ENCODE measurements at places on chromosomes 7 and 10.

DNA sequence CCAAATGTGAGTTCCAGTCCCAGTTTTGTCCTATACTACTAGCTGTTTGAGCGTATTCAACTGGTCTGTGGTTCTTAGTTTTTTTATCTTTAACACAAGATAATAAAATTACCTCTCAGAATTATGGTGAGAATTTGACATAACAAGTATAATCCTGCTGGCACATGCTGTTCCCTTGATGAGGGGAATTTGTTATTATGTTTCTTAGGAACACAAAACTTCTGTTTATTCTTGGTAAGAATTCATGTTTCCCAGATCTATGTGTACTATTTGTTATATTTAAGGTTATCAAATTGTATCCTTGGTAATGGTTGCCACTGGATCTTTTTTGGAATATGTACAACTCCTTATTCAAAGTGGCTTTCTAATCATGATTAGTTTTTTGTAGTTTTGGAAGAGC is 335.6 kb downstream of the ADK start:
- DNase-seq = no peak

DNA sequence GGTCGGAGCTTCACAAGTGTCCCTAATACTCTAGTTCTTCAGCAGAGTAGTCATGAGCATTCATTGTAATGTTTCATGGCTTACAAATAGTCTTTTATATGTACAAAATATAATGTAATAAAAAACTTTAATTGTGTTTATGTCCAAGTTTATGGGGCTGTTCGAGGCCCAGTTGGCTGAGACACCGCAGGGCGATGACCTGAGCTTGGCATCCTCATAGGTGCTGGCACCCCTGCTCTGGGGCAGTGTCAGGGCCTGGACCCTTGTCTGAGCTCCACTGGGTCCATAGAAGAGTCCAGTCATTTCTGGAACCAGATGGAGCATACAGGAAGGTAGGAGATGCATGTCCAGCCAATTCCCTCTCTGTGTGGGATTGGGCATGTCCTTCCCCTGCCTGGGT is 12.9 kb upstream of the ZMIZ1 start:
- DNase-seq = no peak

- DNase-seq = no peak
Measured at GRCh38 chr10:34181553-34182300, 633.4 kb downstream of the PARD3 start.

DNA sequence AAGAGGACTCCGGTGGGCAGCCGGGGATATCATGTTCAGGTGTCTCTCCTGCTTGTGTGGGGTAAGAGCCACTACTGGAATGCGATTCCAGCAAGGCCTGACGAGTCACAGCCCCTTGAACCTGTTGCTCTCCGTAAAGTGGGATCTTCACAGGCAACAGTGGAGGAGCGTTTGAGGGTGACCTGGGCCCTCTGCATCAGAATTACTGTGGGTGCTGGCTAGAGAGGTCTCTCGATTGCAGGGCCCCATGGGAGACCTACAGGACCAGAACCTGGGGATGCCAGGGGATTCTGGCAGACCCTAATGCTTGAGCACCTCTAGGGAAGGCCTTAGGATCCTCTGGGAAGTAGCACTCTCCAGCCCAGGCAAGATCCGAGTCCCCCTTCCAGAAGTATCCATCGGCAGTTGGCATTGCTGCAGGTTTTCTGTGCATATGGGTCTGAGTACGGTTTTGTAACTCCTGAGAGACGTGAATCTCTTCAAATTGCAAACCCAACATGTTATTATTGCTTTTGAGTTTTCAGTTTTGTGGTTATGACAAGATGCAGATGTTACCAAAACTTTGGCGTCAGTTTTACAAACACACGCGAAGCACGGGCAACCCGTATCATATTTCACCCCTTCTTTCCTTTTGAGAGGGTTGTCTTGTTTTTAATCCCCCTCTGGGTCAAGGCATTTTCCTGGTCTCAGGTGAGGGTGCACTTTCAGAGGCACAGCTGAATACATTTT is 4.6 kb downstream of the MGMT start:
- no peak for DNase-seq

DNA sequence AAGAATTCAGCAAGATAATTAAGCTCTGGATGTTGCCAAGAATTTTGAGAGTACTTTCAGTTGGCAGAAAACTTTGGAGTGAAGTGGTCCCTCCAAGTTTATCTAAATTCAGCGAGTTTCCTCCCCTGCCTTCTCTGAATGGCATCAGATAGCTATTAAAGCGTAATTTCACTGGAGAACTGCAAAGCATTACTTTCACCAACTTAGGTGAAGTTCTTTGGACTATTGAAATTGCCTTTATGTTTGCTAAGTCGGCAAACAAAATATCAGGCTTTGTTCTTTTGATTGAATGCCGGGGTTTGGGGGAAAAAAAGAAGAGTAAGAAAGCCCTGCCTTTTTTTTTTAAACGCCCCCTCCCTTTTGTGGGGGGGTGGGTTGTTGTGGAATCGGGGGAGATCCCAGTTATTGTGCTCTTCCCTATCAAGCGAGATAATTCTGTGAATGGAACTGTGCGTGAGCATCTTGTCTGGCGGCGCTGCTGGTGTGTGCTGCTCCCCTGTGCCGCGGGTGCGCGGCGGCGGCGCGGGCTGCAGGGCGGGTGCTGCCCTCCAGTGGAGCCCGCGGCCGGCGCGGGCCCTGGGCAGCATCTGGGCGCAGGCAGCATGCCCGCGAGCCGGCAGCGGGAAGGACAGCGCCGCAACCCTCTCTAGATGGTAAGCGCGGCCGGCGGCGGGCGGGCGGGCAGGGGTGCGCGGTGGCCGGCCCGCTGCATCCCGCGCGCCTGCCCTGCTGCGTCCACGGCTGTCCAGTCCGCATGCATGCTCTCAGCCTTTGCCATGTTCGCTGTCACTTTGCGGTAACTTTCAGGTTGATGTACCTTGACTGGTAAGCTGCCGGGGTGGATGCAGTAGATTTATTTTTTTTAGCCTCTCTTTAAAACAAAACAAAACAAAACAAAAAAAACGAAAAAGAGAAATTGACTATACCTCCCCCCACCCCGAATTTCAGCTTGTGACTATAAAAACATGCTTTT is 176.5 kb downstream of the TCF7L2 start:
- DNase-seq = peak; percentile 65

DNA sequence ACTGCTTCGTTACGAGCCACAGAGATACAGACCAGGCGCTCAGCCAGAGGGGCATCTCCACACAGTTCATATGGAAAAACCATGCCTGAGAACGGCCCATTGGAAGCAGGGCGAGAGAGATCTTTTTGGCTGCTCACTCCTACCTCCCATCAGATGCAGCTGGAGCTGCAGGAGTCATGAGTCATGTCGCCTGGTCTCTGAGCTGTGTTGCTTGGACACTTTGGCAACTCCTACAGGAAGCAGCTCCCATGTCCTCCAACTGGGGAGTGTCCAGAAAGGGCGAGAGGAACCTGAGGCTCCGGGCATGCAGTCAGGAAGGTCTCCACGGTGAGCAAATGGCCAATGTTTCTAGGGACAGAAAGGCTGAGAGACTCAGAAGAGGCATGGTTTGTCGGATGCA is 24.9 kb downstream of the INSIG1 start:
- no peak for DNase-seq

DNA sequence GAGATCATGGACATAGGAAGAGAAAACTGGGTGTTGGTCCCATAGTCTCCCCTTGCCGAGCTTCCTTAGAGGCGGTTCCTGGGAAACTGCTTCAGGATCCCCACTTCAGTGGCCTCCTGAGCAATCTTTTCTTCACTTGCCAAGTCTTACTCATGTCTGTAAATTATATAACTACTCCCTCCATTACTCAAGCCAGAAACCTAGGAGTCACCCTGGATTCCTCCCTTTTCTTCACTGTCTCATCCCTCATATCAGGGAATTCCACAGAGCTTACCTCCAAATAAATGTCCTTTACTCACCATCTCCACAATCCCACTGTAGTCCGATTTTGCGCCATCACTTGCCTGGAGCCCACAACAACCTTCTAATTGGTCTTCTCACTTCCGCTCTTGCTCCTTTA is 29.1 kb upstream of the TRUB1 start:
- DNase-seq = no peak

DNA sequence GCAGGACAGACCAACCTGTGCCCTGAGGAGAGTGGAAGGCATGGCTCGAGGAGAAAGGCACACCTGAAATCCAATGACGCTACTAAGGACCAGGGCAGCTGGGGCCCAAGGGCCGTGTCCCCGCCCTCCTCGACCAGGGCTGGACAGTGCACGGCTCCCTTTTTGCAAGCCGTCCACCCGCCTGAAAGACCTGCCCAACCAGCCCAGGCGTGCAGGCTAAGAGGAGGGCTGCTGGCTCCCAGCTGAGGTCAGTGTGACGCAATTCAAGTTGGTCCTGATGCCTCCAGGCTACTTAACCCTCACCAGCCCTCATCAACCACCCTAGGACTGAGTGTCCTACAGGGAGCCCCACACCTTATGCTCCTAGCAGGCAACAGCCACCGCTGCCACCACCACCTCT is 69.3 kb downstream of the DLG5 start:
- no peak for DNase-seq

DNA sequence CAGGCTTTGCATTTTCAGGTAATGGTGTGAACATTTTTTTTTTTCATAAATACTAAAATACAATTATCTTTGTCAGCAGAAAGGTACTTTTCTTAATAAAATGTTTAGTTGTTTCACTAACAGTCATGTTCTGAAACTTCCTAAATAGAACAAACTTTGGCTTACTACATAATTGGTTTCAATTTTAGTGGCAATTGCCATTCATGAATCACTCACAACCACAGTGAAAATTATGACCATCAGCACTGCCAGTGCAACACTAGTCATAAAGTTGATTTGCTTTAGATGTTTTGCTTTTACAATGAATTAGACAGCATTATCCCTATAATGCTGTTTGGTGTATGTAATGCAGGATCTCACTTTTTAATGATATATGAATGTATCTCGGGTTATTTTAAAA is 297.6 kb upstream of the PLXDC2 start:
- no peak for DNase-seq

- no peak for DNase-seq
Measured at GRCh38 chr7:15214976-15215375, 312.4 kb upstream of the DGKB start.

DNA sequence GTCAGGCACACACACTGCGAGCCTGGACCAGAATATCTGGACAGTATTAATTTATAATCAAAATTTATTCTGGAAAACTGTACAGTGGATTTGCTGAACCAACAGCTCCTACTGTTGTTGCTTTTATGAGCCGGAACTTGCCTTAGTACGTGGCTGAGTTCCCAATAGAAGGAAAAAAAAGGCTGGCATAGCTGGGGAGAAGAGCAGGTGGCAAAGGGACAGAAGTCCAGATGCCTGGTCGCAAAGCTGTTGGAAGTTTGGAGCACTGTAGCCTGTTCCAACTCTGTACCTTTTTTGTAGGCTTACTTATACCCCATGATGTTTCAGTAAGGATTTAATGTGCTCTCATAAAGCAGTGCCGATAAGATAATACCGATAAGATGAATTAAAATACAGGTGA is 333.8 kb downstream of the ABCA13 start:
- DNase-seq = no peak

- DNase-seq = no peak
Measured at GRCh38 chr7:81780914-81781693, 11.3 kb upstream of the HGF start.

DNA sequence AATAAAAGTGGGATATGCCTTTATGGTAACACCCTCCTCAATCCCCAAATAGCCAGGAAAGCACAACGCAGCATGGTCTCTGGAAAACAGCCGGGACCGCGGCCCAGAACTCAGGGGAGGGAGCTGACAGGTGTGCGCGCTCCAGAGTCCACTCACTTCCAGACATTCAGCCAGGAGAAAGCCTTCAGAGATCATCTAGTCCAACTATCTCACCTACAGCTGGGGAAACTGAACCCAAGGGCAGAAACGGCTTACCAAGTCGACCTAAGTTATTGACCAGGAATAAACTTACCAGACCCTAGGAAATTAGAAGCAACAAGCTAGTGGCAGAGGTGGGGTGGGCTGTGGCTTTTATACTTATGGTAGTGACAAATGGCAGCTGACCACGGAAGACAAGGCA is 16.4 kb downstream of the GSDME start:
- no peak for DNase-seq

DNA sequence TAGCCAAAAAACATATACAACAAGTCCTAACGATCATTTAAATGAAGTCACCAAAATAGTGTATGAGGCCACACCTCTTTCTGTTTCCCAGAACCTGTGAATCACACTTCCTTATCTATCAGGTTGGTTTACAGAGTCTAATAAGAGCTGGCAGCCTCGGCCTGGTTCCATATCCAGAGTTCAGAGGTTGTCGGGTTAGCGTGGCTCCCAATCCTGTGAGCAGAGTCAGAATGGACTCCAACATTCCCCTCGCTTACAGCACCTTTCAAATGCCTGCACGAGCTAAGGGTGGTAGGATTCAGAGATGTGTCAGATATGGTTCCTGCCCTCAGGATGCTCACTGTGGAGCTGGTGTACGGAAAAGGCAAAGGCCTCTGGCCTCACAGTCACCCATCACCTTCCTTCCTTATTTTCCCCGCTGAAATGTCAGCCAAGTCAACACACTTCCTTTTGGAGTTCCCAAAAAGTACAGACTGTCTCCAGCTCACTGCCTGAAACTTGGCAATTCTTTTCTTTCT is 6.0 kb downstream of the IL15RA start:
- DNase-seq = no peak

All from CD8-positive, alpha-beta T cell (primary cell).